ENCODE measurements at places on chromosomes 1 and 21.

DNA sequence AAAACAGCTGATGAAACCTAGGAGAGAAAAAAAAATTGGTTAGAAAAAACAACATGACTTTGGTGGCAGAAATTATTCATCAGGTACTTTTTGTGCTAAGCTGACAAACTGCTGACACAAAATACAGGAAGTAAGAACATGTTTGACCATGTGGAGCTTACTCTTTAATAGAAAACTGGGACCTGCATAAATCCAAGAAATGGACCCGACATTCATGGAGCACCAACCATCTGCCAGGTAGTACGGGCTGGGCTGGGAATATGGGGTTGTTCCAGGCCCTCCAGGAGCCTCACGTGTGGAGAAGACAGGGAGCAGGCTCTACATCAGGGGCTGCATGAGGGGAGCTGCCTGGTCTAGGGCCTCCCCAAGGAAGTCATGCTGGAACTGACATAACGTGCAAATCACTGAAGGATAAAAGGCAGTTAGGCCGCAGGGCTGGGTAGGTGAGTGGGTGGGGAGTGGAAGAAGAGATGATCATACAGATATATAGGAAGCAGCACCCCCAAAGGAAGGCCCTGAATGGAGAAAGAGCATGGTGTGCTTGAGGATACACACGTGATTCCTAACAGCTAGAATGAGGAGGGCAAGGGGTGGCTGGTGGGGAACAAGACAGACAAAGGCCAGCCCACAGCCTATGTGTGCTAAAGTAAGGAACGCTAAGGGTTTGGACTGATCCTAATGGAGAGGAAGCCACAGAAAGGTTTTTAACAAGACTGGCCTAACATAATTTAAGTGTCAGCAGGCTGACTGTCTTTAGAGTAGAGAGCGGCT is 26.1 kb downstream of the CD58 start:
- no peak for DNase-seq

DNA sequence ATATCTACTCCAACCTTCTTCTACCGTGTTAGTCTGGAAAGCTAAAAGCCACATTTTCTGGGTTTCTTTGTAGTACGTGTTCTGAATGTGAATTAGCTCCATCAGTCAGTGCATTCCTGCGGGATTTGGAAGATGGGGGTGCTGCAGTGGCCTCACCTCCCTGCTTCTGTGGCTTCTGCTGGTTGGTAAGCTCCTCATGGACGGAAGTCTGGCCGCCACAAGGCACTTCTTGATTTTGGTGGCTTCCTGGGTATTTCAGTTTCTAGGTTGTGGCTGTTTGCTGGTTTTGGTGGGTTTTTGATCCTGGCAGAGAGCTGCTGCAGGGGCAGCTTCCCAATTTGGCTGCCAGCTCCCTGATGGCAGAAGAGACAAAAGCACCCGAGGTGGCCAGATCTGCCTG is 20.9 kb upstream of the TACSTD2 start:
- DNase-seq, result no peak

- peak; percentile 18 for DNase-seq
Observed at GRCh38 chr21:37829447-37829846, 86.8 kb downstream of the KCNJ6 start.

DNA sequence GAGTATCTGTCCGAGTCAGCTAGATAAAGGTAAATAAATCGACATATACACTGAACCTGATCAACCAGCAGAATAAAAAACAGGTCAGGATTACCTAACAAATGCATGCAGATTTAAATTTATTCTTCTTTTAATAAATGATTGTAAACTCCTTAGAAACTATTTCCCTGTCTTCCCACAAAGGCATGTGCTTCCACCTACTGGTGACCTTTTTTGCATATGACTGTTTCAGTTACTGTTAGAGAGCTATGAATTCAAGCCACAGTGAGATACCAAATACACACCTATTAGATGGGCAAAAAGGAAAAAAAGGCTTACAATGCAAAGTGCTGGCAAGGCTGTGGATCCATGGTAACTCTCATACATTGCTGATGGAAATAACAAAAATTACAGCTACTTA is 957.4 kb upstream of the NCAM2 start:
- no peak for DNase-seq

DNA sequence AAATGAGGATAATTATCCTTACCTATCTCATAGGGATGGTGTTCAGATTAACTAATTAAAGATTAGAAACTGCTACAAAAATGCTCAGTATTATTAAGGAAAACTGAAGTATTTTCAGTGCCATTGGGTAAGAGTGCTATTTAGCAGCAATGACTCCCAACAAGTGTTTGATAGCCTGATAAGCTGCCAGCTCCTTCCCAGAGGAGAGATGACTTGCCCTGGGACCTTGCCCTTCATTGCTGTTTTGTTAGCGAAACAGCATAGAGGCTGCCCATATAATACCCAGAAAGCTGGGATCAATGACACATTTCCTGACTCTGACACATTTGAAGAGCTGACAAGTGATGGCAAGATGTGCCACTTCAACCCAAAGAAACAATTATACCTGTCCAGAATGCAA is 592.2 kb downstream of the ADGRL2 start:
- DNase-seq, result no peak

DNA sequence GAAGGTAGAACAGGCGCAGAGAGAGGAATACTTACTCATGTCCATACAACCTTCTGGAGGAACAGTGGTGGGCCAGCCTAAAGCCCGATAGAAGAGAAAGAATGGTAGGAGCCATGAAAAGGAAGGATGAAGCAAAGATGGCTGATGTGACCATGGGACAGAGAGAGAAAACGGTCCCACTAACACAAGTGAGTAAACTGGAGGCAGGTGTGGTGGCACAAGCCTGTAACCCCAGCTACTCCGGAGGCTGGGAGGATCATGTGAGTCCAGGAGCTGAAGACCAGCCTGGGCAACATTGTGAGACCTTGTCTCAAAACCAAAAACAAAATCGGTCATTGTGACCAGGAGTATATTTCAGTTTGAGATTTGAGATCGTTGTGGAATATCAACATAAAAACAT is 49.4 kb downstream of the C1orf198 start:
- DNase-seq, result no peak

DNA sequence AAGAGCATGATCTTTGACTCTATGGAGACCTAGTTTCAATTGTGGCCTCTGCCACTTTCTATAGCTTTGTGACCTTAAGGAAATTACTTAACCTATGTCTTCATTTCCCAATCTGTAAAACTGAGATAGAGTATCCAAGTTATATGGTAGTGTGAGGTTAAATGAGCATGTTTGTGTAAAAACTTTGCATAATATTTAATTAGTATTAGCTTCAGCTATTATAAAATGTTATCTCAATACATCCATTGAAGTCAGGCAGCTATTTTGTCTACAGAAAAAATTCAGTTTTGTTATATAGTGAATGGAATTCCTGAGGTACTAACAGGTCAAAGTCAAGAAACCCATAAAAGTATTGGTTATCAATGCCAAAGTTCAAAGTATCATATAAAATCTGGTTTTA is 53.6 kb downstream of the GPATCH2 start:
- no peak for DNase-seq

GRCh38 chr1:6329851-6330250 is 63.7 kb downstream of the ACOT7 start:
- no peak for DNase-seq

GRCh38 chr1:29716306-29716705 is 480.0 kb downstream of the PTPRU start:
- no peak for DNase-seq

All from dermis blood vessel endothelial cell (primary cell).